ENCODE measurements at places on chromosomes 2 and 18. TPM values are rescaled to one million over a fixed set of nuclear protein-coding genes. Genes with fewer than 3 reads are reported as not detected.

Gene AQP12B
- not detected for total RNA-seq

Gene SCYGR4
- total RNA-seq, result not detected

Gene ITSN2
- total RNA-seq, result 32.7 TPM

Gene IL36RN
- not detected for total RNA-seq

Gene DPP4
- 256 TPM for total RNA-seq

Gene LONRF2
- under 0.01 TPM for total RNA-seq

Gene RTN4
- total RNA-seq, result 355 TPM

Gene ERMN
- total RNA-seq, result 1.4 TPM

- no peak for DNase-seq
Measured at GRCh38 chr2:16660114-16660513, 5.5 kb downstream of the CYRIA start.

- DNase-seq, result no peak
Measured at GRCh38 chr2:176068419-176068832, 15.3 kb downstream of the EVX2 start.

GRCh38 chr2:35501076-35501475, 854.5 kb upstream of the CRIM1 start:
- DNase-seq, result no peak

DNA sequence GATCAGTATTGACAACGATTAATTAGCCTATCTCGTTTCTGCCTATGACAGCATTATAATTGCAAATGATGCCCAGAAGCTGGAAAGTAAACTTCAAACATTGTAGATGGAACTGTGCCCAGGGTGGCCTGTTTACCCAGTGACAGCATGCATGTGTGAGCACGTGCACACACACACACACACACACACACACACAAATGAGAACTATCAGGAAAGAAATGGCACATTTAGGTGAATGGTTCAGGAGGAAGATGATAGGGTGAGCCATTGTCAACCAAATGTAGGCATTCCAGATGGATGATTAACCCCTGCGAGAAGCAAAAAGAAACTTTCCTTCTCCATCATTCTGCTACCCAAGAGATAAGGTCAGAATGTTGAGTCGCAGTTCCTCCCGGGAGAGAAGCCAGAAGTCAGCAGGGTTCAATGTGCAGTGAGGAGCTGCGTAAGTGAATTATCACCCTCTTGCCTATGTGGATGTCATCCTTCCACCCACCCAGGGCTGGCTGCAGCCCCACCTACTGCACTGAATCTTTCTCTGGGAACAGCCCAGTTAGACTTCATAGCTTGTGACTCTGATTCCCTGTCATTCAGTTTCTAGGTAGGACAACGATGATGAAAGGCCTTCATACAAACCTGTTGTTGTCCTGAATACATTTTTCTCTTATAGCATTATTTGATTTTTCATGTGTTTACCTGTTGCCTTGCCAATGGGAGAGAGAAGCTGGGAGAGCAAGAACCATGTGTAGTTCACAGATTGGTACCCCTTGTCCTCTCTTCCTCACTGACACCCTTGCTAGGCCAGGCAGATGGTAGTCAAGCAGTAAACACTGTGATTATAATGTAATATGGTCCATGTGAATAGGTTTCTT, 3.5 kb upstream of the APOB start:
- no peak for DNase-seq

DNA sequence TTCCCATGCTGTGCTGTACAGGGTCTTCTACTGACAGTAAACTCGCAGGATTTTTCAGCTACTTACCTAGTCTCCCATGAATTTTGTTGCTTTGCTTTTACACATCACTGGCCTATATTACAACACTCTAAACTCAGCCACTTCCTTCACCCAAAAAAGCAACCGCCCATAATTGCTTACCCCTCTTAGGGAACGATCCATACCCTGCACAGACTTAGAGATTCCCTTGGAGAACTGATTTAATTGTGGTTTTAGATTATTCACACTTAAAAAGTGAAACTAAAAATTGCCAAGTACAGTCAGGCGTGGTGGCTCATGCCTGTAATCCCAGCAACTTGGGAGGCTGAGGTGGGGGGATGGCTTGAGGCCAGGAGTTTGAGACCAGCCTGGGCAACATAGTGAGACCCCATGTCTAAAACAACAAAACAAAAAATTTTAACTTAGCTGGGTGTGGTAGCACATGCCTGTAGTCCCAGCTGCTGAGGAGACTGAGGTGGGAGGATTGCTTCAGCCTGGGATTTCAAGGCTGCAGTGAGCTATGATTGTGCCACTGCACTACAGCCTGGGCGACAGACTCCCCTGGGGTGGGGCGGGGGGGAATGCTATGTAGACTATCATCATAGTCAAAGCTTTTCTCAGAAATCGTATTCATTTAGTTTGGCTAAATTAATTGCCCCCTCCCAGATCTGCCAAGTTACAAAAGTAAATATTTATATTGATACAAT, 19.3 kb downstream of the MRPL30 start:
- DNase-seq, result no peak

- DNase-seq, result no peak
Measured at GRCh38 chr18:48547531-48547981, 8.7 kb downstream of the CTIF start.

- DNase-seq, result no peak
Measured at GRCh38 chr2:30445266-30445821, 1.7 kb upstream of the LCLAT1 start.

- no peak for DNase-seq
Measured at GRCh38 chr18:53795610-53796009, 428.9 kb downstream of the MBD2 start.

All from osteoblast (primary cell).